Sigmoid colon (tissue), 7 donors: ENCODE measurements at places on chromosomes 2 and 18. TPM values are rescaled to one million over a fixed set of nuclear protein-coding genes. Genes with fewer than 3 reads are reported as not detected.

GRCh38 chr2:1360557-1361250 lies 52.6 kb upstream of the TPO start:
- DNase-seq, result no peak
- H3K36me3 ChIP-seq, result no peaks in the 10 kb centered on the region
- no peaks in the 10 kb centered on the region for H3K27me3 ChIP-seq
- no peaks in the 10 kb centered on the region for H3K4me1 ChIP-seq
- no peak overlapping the region for H3K4me3 ChIP-seq

- no peak overlapping the region for H3K4me3 ChIP-seq
- H3K27me3 ChIP-seq, result no peaks in the 10 kb centered on the region
- H3K4me1 ChIP-seq, result no peaks in the 10 kb centered on the region
- DNase-seq, result no peak
- no peak overlapping the region for H3K27ac ChIP-seq
Measured at GRCh38 chr18:12445554-12445953, 37.8 kb downstream of the PRELID3A start.

DNA sequence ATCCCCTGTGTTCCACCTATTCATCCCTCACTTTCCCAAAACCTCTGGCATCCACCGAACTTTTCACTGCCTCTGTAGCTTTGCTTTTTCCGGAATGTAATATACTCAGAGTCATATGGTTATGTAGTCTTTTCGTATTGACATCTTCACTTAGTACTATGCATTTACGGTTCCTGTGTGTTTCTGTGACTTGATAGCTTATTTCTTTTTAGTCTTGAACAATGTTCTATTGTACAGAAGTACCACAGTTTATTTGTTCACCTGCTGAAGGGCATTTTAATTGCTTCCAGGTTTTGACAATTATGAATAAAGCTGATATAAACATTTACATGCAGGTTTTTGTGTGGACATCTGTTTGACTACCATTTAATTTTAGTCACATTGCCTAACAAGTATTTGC lies 154.7 kb upstream of the DOK6 start:
- H3K4me3 ChIP-seq, result no peak overlapping the region
- H3K4me1 ChIP-seq, result no peaks in the 10 kb centered on the region
- no peak for DNase-seq

GRCh38 chr2:232264081-232264480 lies 114.5 kb upstream of the ALPP start:
- no peaks in the 10 kb centered on the region for H3K4me1 ChIP-seq
- peak; percentile 29 for DNase-seq
- peaks cover 7% of the 10 kb centered on the region for H3K36me3 ChIP-seq
- H3K27ac ChIP-seq, result no peak overlapping the region
- no peaks in the 10 kb centered on the region for H3K27me3 ChIP-seq

- no peak overlapping the region for H3K27ac ChIP-seq
- no peak overlapping the region for H3K4me3 ChIP-seq
- H3K27me3 ChIP-seq, result no peaks in the 10 kb centered on the region
- no peaks in the 10 kb centered on the region for H3K4me1 ChIP-seq
- no peak for DNase-seq
- H3K36me3 ChIP-seq, result peaks cover 25% of the 10 kb centered on the region
Measured at GRCh38 chr2:105296017-105296611, 33.4 kb downstream of the TGFBRAP1 start.

GRCh38 chr18:30991397-30991796 lies 51.1 kb downstream of the DSC3 start:
- no peaks in the 10 kb centered on the region for H3K27me3 ChIP-seq
- H3K27ac ChIP-seq, result no peak overlapping the region
- no peak for DNase-seq

GRCh38 chr18:74331404-74331803 lies 15.8 kb downstream of the C18orf63 start:
- H3K27ac ChIP-seq, result no peak overlapping the region
- no peaks in the 10 kb centered on the region for H3K27me3 ChIP-seq
- H3K4me3 ChIP-seq, result no peak overlapping the region
- H3K36me3 ChIP-seq, result no peaks in the 10 kb centered on the region

DNA sequence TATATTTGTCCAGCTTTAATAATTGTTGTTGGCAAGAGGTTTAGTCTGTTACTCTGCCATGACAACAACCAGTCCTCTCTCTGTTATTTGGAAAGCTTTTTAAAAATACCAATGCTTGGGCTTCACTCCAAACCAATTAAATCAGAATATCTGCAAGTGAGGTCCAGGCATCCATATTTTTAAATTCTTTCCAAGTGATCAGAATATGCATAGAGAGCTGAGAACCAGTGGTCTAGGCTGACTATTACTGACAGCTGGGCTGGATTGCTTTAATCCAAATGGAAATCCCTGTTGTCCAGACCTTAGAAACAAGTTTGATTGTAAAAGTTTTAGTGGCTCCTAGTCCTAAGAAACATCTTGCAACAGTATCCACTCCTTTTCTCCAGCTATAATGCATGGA lies 1059.7 kb upstream of the ACVR2A start:
- no peaks in the 10 kb centered on the region for H3K4me1 ChIP-seq
- H3K27ac ChIP-seq, result no peak overlapping the region
- no peak for DNase-seq
- H3K27me3 ChIP-seq, result no peaks in the 10 kb centered on the region

GRCh38 chr2:20999906-21000645 lies 43.8 kb downstream of the APOB start:
- no peaks in the 10 kb centered on the region for H3K4me1 ChIP-seq
- no peaks in the 10 kb centered on the region for H3K27me3 ChIP-seq
- DNase-seq, result no peak
- no peaks in the 10 kb centered on the region for H3K36me3 ChIP-seq
- H3K27ac ChIP-seq, result no peak overlapping the region

- no peak overlapping the region for H3K4me3 ChIP-seq
- no peak for DNase-seq
- H3K4me1 ChIP-seq, result no peaks in the 10 kb centered on the region
- no peaks in the 10 kb centered on the region for H3K36me3 ChIP-seq
- H3K27me3 ChIP-seq, result no peaks in the 10 kb centered on the region
Measured at GRCh38 chr2:85956646-85957039, 67.9 kb upstream of the ST3GAL5 start.

DNA sequence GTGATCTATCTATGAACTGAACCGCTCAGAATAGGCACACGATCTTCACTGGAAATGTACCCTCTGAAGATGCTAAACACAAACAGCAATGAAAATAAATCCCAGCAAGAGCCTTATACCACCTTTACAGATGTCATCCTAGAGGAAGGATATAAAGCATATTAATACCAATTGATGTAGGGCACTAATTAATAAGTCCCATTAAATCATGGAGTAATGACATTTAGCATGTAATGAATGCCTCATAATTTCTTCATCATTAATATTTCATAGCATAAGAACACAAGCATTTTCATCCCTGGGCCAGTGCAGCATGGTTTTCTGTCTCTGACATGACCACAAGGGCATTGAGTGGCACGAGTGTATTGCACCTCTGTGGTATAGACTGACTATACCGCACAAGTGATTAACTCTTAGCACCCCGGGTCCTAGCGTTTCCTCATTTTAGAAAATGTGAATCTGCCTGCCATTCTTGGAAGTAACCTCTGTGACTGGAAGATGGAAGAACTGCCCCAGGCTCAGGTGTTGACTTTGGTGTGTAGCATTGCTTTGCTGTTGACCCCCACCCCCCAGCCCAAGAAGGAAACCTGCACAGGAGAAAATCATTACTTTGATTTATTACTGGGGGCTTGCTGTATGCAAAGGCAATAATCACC lies 1.4 kb upstream of the TMEM178A start:
- no peak overlapping the region for H3K27ac ChIP-seq
- no peak overlapping the region for H3K4me3 ChIP-seq
- peaks cover 17% of the 10 kb centered on the region for H3K4me1 ChIP-seq
- DNase-seq, result no peak
- peaks cover 37% of the 10 kb centered on the region for H3K27me3 ChIP-seq

- H3K36me3 ChIP-seq, result no peaks in the 10 kb centered on the region
- H3K27me3 ChIP-seq, result no peaks in the 10 kb centered on the region
- peak overlapping the region; percentile 48 for H3K27ac ChIP-seq
- peak overlapping the region; percentile 87 for H3K4me3 ChIP-seq
Measured at GRCh38 chr2:25041307-25041927, 459 bp upstream of the EFR3B start.

DNA sequence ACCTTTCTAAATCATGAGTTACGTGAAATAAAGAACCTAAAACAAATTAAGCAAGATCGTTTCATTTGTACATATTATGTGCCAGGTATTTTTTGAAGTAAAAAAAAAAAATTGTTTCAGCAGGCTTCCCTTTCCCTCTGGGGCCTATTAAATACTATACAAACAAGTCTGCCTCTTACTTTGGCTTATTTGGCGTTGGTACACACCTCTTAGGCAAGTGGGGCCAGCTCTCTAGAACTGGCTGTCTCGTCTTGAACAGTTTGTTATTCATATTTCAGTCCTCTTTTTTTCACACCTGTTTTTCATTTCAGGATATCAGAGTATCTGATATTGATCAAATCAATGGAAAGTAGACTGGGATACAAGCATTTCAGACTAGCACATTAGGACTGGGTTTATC lies 27.4 kb upstream of the PPP3R1 start:
- H3K36me3 ChIP-seq, result no peaks in the 10 kb centered on the region
- no peaks in the 10 kb centered on the region for H3K27me3 ChIP-seq
- H3K27ac ChIP-seq, result no peak overlapping the region
- DNase-seq, result no peak

DNA sequence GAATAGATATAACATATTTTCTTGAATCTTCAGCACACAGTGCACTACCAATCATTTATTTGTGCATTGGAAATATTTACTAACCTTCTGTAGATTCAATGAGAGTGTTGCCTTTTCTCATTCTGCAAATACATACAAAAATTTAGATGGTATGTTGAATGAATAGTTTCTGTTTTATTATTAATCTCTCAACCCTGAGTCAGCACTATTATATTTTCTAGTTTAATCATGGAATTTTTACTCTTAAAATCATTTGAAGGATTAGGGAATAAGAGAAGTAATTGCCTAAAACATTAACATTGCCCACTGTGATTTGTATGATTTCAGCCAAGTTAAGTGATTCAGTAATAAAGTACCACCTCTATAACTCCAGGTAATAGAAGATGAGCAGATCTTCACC lies 370.2 kb upstream of the CDH7 start:
- no peak overlapping the region for H3K27ac ChIP-seq
- DNase-seq, result no peak
- H3K4me1 ChIP-seq, result no peaks in the 10 kb centered on the region
- no peaks in the 10 kb centered on the region for H3K27me3 ChIP-seq
- no peak overlapping the region for H3K4me3 ChIP-seq
- H3K36me3 ChIP-seq, result no peaks in the 10 kb centered on the region

DNA sequence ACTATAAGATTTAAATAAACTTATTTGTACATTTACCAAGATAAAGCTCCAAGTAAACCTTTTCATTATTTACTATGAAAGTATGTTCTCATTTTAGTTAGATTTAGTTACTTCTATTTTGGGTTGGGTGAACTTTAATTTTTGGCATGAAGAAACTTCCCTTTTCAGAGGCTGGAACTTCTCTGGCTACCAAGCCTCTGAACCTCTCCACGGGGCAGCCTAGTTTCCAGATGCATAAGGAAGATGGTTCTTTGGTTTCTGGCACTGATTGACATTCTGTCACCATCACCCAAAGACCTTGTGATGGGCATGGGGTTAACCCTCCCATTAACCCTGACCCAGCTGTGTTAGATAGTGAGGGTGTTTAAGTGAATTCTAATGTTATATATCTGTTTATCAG lies 17.1 kb downstream of the PSD4 start:
- H3K27ac ChIP-seq, result no peak overlapping the region
- H3K36me3 ChIP-seq, result no peaks in the 10 kb centered on the region
- H3K4me3 ChIP-seq, result no peak overlapping the region
- DNase-seq, result no peak

DNA sequence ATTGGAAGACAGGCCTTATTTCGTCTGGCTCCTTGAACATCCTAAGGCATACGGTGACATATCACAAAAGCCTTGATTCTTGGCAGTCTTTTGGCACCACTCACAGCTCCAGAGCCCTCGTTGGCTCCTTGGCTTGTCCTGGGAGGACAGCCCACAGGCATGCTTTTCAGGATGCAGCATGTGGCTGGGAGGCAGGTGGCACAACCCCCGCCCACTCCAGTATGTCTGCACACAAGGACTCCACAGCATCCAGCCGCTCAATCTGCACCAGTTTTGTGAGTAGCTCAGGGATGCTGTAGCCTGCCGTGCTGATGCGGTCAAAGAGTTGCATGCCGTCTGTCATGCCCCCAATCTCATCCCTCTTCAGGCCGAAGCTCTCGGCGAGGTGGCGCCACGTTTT lies 92.3 kb downstream of the EDAR start:
- no peak overlapping the region for H3K27ac ChIP-seq
- no peak overlapping the region for H3K4me3 ChIP-seq
- no peaks in the 10 kb centered on the region for H3K4me1 ChIP-seq
- no peaks in the 10 kb centered on the region for H3K36me3 ChIP-seq

DNA sequence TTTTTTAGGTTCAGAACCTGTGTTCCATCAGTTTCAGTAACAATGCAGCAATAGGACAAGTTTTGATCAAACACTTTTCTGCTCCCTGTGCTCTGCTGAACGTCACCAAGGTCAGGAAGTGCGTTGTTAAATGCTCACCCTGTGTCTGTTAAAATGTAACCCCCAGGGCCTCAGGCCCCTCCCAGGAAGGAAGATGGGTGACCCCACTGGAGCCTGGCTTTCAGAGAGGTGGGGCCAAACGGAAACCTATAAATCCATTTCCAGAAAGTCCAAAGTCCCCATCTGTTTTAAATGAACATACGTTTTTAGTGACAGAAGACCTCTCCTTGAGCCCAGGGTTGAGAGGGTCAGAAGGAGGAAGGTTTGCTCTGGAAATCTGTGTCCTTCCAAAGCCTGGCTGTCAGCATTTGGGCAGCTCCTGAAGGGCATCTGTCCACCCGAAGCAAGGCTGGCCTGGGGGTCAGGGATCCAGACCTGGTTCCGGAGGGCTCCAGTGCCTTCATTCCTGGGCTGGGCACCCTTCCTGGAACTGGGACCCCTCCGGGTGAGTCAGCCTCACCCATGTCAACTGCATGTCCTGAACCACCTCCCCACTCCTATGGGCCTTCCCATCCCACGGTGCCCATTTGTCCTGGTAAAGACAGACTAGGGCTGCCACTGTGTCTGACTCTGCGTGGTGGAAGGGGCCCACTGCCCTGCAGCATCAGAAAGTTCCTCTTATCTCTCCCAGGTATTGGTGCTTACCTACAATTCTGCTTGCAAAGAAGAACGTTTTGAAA lies 117.4 kb upstream of the COPS8 start:
- DNase-seq, result no peak
- no peak overlapping the region for H3K4me3 ChIP-seq
- no peaks in the 10 kb centered on the region for H3K36me3 ChIP-seq
- H3K4me1 ChIP-seq, result no peaks in the 10 kb centered on the region

- H3K27ac ChIP-seq, result no peak overlapping the region
- H3K4me1 ChIP-seq, result peaks cover 3% of the 10 kb centered on the region
- H3K4me3 ChIP-seq, result no peak overlapping the region
- DNase-seq, result no peak
- H3K36me3 ChIP-seq, result no peaks in the 10 kb centered on the region
- H3K27me3 ChIP-seq, result no peaks in the 10 kb centered on the region
Measured at GRCh38 chr2:148279216-148279615, 258.3 kb downstream of the MBD5 start.

Gene SPDYA
- total RNA-seq, result 0.66 TPM

Gene CD8B
- total RNA-seq, result 1.5 TPM

Gene SIX3
- total RNA-seq, result not detected

Gene FARSB
- 8.3 TPM for total RNA-seq

Gene MRPL19
- 41.0 TPM for total RNA-seq

Gene RAMP1
- 324 TPM for total RNA-seq

Gene STARD6
- total RNA-seq, result not detected

Gene MOGAT1
- not detected for total RNA-seq
